Stomach (tissue), 19 donors: ENCODE measurements at places on chromosomes 4 and X. TPM values are rescaled to one million over a fixed set of nuclear protein-coding genes. Genes with fewer than 3 reads are reported as not detected.

The NPNT gene
- total RNA-seq = 32.9 TPM

The FMR1NB gene
- not detected for total RNA-seq

- DNase-seq = no peak
Measured at GRCh38 chr4:182578402-182578801, 335.2 kb downstream of the TENM3 start.

The IL2 gene
- total RNA-seq = 1.5 TPM

DNA sequence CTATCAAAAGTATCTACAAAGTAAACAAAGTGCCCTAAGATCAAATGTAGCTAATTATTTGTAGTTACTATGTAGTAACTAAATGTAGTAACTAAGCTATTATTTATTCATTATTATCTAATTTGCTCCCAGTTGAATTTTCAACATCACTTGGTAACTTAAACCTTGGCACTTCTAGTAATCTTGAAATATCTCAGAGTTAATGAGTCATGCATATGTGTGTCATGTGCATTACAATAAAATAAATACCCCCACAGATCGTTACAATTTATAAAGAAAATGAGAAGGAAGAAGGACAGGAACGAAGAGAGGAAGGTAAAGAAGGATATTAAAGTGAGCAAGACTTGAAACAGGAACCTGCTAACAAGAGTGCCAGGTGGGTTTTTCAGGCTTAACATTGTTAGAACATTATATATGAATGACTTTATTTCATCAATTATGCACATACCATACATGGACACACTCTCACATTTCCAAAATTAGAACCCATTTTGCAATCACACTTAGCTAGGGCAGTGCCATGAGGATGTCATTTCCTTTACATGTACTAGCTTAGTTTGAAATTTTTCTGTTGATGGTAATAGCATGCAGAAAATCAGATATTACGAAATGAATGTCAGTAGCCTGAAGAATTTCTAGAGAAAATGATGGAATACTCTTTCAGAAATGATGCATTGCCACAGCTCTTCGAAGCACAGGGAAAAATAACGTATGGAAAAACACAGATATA is 1670.4 kb upstream of the AGA start:
- no peak for DNase-seq

GRCh38 chr4:86596807-86597206 is 2.7 kb downstream of the PTPN13 start:
- DNase-seq = no peak

DNA sequence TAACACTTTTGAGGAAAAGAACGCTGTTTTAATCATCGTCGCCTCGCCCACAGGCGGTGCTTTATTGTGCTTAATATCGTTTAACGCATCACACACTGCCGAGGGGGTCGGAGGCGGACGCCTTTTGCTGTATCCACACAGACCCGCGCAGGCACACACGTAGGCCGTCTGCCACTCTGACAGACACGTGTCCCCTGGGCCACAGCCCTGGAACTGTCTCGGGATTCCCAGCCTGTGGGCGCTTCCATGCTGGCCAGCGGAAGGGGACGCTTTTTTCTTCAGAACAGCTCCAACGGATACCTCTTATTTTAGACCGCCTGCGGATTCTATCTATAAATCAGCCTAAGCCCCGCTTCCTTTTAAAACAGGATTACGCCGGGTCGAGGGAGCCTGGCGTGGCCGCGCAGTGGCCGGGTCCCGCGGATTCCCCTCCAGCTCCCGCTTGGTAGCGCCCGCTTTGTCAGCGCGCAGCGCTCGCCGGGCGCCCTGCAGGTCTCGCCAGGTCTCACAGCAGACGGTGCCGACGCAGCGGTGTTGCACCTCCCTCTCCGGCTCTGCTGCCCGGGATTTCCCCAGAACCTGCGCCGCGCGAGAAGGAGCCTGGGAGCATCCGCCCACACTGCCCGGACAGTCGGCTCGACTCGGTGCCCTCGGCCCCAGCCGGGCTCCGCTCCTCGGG is at the start of gene NOCT:
TSS of gene NOCT (plus strand) at position 513 of the 679 bp plus-strand sequence. CDS start 201 bp downstream, outside the sequence.
- peak; percentile 92 for DNase-seq

The KLHL4 gene
- total RNA-seq = not detected
